ENCODE measurements at places on chromosomes 2 and 18.

DNA sequence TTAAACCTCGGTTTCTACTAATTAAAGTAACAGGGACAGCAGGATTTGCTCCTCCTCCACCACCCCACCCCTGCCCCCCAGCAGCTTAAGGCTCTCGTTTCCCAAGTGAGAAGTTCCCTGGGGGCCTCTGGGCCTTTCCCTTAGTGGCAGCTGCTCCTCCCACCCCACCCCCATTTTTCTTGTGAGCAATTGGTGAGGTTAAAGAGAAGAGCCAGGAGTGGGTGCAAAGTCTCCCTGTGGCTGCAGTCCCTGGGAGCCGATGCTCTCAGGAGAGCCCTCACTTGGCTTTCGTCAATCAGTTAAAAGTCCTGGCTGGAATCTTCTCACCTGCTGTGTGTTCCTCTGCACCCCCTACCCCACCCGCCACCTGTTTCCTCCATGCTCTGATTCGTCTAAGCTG, 48.7 kb upstream of the AGAP1 start:
- DNase-seq = no peak

- peak; percentile 55 for DNase-seq
Observed at GRCh38 chr2:196234672-196235071, 63.3 kb upstream of the STK17B start.

GRCh38 chr18:37769826-37770225, 204.2 kb upstream of the CELF4 start:
- DNase-seq = no peak

DNA sequence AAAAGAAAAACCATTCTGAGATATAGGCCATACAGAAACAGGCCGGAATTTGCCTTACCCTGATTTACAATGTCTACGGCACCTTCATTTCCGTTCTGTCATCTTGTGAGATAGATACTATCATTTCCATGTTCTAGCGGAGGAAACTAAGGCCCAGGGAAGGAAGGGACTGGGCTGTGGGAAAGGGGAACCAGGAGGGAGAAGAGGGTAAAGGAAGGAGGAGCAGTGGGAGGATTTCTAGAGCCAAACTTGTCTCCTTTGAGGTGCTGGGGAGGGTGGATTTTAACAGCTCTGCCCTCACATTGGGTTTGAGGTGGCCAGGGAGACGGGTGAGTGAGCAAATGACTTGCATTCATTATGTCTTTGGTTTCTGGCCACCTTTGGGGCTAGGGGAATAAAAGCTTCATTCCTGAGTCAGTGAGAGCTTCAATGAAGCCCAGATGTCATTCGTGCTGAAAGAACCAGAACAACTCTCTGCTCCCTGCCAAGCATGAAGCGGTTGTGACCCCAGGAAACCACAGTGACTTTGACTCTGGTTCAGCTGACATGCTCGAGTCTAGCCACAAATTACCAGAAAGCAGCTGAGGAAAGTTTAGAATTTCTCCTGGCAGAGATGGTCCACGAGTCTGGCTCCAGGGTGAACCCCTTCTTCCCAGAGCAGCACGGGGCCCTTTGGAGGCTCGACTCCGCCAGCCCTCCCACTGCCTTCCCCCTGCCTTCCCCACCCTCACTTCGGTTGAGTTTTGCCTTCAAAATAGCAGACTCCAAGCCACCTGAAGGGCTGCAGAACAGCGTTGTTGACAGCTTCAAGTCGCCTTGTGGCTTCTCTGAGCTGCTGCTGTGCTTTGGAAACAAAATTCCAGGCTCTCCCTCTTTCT, 3.8 kb downstream of the ACTG2 start:
- DNase-seq = peak; percentile 37

GRCh38 chr2:54920660-54921059, 129.6 kb downstream of the RTN4 start:
- no peak for DNase-seq

DNA sequence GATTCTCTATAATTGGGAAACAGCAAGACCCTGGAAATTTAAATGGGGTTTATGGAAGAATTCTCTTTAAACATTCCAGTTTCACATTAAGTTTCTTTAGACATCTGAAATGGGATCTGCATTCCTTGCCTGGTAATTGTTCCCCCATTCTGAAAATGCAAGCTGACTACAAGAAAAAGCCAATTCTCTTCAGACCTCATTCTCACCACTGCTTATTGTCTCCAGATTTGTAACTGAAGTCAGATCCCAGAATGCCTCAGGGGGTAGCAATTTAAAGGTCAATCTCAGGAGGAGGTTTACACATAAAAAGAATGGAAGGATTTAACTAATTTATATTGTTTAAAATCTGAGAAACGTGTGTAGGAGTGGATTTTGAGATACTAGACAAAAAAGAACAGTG, 41.2 kb downstream of the COL3A1 start:
- no peak for DNase-seq

DNA sequence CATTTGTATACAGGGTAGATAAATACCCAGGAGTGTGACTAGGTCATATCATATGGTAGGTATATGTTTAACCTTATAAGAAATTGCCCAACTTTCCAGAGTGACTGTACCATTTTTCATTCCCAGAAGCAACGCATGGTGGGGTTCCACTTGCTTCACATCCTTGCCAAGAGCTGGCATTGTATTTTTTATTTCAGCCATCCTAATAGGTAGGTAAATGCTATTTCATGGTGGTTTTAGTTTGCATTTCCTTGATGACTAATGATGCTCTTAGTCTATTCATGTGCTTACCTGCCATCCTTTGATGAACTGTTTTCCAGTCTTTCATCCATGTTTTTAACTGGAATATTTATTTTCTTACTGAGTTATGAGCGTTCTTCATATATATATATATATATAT, 51.9 kb downstream of the MAP4K3 start:
- DNase-seq = no peak

- DNase-seq = no peak
Observed at GRCh38 chr2:133456156-133456555, 112.1 kb downstream of the NCKAP5 start.

DNA sequence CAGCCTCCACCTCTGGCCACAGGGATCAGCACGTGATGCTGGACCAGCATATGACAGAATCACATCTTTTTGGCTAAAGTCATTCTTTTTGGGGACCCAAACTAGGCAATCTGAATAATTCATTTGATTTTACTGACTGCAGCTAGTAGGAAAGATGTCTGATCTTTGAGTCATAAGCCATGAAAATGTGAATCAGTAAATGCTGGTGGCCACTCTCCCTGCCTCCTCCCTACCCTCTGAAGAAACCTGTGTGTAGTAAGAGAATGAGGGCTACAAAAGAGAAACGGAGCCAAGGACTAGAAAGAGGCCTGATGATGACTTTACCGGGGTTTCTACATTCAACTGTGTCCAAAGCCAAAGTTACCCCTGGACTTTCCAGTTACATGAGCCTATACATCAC, 10.1 kb upstream of the LRPPRC start:
- no peak for DNase-seq

GRCh38 chr2:134399096-134399495, 145.2 kb downstream of the MGAT5 start:
- no peak for DNase-seq

DNA sequence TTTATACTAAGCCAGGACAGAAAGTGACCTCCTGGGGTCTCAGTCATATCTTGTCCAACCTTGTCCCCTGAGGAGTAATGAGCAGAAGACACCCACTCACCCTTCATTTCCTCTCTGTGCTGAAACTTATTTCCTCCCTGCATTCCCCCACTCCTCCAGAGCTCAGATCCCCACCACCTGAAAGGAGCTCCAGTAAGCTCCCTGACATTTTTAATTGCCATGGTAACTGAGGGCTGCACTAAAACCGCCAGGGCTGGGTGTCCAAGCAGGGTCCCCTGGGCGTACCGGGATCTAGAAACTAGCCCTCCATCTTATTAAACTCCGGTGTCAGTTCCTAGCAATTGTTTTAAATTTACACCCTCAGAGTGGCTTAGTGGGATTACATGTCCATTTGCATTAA, 393.3 kb upstream of the HNRNPA3 start:
- no peak for DNase-seq

GRCh38 chr2:212970132-212970531, 181.3 kb downstream of the IKZF2 start:
- DNase-seq = no peak

DNA sequence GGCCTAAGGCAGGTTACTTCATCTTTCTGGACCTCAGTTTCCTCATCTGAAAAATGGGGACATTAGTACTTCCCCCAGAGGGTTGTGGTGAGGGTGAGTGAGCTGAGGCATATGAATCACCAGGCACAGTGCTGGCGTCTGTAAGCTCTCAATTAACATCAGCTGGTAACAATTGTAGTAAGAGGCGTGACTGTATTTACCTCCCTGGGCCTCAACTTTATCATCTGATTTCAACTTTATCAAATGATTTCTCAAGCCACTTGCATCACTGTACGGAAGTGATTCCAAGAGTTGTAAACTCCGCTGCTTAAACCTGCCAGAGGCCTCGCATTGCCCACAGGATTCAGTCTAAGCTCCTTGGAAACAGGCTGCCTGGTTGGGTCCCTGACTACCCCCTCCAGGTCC, 53.6 kb upstream of the PKDCC start:
- no peak for DNase-seq

DNA sequence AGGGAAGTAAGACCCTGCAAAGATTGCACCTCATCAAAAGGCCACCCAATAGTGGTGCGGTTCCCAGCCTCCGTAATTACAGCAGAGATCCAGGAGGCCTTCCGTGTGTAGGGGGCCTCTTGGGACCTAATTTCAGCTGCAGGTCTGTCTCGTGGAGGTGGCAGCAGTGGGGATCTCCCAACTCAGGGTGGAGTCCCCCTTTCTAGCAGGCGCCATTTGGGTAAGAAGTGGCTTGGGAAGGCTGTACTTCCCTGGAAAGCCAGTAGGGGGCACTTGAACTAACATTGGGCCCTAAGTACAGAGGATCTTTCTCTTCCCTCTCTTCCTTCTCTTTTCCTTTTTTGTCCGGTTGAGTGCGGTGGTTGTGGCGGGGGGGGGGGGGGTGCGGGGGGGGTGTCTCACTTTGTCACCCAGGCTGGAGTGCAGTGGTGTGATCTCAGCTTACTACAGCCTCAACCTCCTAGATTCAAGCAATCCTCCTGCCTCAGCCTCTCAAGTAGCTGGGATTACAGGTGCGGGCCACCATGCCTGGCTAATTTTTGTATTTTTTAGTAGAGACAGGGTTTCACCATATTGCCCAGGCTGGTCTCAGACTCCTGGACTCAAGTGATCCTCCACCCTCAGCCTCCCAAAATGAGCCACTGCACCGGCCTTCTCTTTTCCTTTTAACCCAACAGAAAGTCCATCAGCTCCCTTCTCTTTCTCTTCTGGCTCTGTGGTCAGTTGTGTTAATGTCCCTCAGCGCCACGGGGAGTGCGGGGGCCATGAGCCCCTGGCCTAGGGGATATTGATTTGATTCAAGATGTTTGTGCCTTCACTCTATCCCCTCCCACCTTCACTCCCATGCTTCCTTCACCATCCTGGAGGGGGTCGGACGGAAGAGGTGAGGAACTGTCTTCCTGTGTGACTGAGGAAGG, 32.0 kb downstream of the CENPO start:
- DNase-seq = peak; percentile 36

- no peak for DNase-seq
Observed at GRCh38 chr2:86223140-86223926, 24.1 kb downstream of the MRPL35 start.

DNA sequence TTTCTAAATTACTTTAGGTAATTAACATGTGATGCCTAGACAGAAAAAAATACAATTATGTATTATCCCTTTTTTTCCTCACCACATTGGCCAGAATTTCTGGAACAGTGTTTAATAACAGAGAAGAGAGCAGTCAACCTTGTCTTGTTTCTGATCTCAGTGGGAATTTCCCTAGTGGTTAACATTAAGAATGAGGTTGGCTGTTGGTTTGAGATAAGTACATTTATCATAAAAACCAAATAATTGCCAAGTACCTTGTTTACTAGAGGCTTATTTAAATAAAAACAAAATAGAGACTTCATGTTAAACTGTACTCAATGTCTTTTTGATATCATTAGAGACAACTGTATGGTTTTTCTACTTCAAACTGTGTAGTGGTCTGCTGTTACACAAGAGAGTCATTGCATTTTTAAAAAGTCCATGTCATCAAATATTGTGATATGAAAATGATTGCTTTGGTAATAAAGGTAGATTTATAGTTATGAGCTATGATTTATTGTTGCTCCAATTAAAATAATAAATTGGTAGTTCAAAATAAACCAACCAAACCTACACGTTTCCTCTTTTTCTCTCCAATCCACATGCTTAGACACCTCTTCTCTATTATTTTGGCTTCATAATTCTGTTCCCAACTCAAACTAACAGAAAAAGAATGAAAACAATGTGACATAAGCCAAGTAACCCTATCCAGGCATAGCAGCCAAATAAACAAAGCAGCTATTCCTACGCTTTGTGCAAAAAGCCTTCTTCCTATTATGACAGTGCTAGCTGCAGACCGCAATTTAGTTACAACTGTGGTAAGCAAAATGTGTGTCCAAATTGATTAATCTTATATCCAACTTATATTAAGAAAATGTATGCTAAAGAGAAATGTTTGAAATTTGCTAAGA, 20.9 kb upstream of the TANK start:
- DNase-seq = no peak
